ENCODE measurements at places on chromosomes 2 and 18.
A peak's percentile ranks its signal among the peaks of the same experiment; 100 is the strongest.

DNA sequence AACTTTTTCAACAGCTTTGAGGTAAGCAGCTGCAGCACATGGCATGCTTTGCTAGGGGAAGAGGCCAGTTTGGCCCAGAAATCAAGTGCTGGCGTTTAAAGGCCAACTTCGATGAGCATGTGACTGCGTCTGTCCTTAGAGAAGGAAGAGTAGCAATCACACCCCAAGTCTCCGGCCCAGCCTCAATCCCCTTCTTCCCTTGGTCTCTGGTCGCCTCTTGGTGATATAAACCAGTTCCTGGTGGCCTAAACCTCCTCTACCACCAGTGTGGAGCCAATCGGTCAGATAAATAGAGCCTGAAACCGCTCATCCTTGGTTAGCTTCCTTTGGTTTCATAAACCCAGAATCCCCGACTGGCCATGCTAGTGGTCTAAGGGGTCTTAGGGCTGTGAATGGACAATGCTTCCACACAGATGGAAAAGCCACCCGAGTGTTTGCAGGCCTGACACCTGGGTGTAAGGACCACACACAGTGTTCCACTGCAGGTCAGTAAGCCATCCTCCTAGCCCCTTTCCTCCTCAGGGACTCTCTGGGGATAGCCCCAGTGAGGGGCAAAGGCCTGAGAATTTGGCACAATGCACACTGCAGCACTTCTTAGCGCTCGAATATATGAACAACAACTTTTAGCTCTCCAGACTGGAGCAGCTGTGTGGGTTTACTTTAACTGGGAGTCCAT is 23.0 kb upstream of the COX7A2L start:
- DNase-seq: no peak

DNA sequence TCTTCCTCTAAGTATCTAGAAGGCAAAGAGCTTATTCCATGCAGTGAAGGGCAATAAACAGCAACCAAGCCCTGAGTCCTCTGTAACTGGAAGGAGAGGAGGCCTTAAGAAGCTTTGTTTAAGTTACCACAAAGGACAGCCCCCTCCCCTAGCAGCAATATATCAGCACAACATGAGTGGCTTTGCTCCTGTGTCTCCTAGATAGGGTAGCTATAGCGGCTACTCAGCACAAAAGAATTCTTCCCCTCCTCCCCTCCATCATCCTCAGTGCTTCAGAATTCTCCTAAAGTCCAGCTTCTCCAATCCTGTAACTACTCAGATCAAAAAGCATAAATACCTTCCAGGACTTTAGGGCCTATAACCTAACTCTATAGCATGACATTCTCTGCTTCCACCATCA is 16.5 kb downstream of the SUMO1 start:
- DNase-seq: no peak

DNA sequence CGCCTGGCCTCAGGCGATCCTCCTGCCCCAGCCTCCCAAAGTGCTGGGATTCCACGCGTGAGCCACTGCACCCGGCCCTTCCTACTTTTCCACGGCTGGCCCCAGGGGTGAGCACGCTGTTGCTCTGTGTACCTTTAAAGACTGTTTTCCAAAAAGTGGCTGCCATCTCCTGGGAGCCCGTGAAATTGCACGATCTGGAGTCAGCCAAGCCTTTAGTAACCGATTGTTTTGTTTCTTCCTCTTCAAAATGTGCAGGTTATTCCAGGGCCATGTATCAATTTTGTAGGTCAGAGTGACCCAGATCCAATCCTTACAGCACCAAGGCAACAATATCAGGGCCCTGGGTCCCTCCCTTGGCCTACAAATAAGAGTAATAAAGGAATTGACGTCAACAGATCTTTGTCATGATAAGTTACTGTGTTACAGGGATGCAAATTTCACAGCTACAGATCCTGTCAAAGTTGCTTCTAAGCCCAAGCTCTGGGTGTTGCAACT is 135.6 kb upstream of the ZNF236 start:
- peak; percentile 8 for DNase-seq

DNA sequence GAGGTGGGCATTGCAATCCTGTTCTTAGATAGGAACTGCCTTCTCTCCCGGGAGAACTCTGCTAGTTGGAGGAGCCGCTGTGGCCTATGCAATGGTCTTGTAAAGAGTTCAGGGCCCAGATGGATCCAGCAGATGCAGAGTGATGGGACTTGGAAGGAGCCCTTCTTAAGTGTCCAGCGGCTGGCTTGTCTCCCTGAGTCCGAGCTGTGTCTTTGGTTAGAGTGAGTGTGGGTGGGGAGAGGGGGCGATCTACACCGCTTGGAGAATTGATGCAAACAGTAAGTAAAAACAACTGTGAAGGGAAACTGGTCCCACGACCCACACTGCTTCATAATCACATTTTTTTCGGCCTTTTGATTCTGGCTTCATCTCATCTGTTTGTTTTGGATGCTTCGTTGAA is 89.8 kb upstream of the CYRIA start:
- DNase-seq: no peak

DNA sequence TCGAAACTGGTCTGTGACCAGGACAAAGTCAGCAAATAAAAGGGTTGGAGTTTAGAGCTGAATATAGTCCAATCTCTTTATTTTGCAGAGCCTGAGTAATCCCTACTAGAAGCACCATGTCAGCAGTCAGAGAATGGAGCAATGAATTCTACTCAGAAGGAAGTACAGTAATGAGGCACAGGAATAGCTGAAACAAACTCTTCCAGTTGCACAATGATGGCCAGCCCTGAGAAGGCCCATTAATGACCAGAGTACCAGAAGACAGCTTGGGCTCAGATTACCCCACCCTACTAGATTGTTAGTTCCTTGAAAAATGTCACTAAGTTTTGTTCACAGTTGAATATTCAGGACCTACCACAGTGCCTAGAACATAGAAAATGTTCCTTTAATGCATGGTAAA is 40.3 kb upstream of the SCG2 start:
- DNase-seq: no peak

GRCh38 chr2:162720559-162721271 is 117.9 kb downstream of the KCNH7 start:
- no peak for DNase-seq

DNA sequence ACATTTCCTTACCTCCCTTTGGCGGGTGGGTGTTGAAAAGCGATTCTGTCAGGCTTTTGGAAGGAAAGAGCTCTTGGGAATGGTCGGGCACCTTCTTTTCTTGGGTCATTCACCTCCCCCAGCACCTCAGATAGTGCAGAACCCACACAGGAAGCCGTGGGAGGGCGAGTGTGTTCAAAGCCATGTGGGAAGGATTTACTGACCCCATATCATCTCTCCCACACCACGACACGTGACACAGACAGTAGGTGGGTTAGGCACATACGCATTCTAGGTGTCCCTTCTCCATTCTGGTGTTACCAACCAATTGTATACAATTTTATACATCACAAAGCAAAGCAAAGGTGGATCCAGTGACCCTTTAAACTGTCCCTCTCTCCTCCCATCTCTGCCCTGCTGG is 263.7 kb upstream of the REV1 start:
- no peak for DNase-seq

- no peak for DNase-seq
Measured at GRCh38 chr2:219398721-219399363, 11.1 kb upstream of the DNPEP start.

GRCh38 chr2:150280231-150280630 is 207.2 kb downstream of the RND3 start:
- DNase-seq: peak; percentile 4

DNA sequence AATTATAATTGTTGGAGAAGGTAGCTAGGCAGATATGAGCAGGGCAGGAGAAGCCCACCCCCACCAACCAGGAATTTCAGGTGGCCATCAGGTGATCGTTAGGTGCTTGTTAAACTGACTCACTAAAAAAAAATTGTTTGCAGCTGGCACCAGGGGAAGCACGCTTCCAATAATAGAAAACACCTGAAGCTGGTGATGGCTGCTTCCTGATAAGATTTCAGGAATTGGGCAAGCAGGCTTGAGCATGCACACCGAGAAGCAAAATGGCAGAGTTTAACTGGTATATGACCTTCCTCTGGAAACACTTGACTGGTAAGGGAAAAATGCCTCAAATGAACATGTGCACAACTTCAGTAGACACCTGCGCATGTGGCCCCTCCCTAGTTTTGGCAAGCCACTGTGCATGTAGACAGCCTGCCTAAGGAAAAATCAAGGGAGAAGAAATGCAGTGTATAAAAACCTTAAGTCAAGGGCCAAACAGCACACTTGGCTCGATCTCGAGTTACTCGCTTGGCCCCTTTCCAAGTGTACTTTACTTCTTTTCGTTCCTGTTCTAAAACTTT is 292.8 kb downstream of the CCDC85A start:
- DNase-seq: no peak

DNA sequence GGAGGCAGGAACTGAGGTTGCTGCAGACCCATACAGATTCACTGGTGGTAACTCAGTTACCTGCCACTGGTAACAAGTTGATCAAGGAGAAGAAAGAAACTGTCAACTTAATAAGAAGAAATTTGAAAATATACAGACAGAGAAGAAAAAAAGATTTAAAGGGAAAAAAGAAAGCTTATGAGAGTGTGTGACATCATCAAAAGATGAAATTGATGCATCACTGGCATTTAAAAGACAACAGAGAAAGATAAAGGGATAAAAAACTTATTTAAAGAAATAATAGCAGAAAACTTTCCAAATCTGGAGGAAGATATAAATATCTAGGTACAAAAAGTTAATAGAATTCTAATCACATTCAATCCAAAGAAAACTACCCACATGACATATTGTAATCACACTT is 1003.2 kb downstream of the TDRD15 start:
- no peak for DNase-seq

DNA sequence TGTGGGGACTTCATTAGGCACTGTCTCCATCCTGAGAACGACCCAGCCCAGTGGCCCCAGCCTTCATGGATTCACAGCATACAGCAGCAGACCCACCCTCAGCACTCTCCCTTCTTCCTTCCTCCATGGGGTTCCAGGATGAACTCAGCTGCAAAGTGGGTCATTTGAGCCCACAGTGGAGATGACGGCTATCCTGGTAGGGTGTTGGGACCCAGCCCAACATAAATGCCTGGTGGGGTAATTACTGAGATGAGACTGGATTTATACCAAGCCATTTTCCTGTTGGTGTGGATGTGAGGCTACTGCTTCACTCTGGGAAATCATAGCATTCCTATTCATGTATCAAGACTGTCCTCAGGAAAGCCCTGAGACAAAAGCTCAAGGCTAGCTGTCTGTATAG is 536.7 kb upstream of the TNP1 start:
- no peak for DNase-seq

DNA sequence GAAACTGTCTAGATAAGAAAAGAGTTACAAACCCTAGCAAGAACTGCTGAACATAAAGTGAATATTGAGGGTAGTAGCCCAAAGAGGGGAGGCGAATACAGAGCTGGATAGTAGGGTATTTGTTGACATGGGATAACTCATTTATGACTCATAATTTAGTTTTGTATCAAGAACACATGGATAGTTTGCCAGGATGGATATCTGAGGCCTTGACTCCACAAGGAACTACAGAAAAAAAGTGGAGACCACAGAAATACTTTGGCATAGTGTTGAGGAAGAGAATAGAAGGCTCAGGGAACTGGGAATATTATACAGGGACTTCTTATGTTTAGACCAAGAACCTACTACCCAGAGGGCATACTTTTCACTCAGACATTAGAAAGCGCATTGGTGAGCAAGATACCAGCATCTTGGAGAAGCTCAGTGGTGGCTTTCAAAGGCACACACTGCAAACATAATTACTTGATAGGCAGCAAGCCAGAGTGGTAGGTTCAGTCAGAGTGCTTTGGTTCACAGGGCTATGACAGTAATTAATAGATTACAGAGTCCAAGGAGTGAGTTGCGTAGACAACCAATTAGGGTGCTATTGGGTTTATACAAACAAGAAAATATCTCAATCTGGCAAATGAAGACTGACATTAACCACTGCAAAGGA is 51.9 kb upstream of the ZBTB7C start:
- DNase-seq: peak; percentile 60

DNA sequence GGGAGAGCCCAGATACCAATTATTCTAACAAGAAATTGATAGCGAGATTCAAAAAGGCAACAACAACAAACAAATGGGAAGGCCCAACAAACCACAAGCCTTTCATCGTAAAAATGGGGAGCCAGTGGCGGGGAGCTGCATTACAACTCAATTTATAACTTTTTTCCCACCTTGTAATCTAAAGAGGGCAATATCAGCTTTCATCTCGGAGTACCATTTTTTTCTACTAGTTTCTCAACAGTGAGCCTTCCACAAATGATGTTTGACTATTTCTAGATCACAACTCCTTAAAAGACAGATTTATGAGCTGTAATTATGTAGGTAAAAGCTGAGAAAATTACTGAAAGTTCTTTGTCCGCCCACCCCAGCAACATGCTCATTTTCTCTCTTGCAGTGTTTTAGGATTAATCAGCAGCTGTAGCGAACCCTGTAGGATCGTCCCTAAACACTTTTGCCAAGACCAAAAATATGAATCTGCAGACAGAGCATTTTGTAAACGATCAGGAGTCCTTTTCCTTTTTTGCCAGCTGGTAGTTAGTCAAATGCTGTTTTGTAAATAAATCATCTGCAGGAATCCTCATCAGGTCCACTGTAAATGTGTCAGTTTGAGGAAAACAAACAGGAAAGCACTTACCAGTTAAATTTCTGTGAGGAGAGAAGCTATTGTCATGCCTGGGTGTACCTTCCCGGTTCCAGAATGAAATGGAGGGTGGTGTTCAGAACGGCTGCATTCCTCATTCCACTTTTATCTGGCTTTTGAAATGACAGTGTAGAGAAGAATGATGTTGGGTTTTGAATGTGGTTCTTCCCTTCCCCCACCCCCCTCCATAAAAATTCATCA is 53.2 kb downstream of the EEF1B2 start:
- peak; percentile 82 for DNase-seq

DNA sequence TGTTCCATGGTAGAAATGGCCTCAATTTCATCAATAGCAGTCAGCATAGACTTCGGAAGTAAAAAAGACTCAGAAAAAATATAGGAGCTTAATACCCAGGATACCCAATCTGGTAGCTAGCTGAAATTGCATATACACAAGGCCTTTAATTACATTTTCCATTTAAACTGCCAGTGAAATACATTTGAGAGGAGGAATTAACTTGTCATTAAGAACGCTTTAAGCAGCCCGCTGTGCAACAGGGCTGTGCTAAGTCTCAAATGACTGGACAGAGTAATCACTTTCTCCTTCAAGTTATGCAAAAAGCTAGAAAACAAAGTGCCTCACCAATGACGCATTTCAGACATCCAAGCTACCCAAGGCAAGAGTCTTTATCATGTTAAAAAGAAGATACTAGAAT is 558.8 kb downstream of the MBD2 start:
- DNase-seq: no peak

DNA sequence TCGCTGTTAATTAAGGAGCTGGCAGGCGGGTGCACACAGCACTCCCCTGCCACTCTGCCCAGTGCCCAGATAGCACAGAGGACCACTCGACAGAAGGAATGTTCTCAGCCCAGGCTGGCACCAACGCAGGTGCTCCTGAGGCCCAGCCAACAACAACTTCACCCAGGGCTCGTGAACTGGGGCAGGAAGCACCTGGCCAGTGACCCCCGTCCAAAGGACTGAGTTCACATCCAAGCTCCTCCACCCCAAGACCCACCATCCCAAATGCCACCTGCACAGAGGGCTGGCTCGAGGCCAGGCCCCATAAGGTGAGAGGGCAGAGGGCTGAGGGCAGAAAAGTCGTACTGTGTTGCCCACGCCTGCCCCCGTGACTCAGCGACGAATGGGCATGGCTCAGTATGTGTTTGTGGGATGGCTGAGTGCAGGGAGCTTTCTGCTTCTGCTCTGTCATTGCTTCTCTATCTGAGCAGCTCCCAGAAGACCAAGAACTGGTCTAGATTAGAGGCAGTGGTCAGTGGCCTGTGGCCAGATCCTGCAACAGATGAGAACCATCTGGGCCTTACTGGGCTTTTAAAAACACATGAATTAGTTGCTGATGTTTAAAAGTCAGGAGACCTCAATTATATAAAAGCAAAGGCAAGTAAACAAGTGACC is 68.4 kb downstream of the POLR1A start:
- no peak for DNase-seq

Measured in trophoblast cell (in vitro differentiated cells and primary cell).